ENCODE measurements at places on chromosomes 2 and 18.

GRCh38 chr18:9876867-9877654 is 8.7 kb upstream of the TXNDC2 start:
- no peak for DNase-seq

GRCh38 chr18:9239720-9240119 is 94.9 kb upstream of the TWSG1 start:
- DNase-seq: no peak

DNA sequence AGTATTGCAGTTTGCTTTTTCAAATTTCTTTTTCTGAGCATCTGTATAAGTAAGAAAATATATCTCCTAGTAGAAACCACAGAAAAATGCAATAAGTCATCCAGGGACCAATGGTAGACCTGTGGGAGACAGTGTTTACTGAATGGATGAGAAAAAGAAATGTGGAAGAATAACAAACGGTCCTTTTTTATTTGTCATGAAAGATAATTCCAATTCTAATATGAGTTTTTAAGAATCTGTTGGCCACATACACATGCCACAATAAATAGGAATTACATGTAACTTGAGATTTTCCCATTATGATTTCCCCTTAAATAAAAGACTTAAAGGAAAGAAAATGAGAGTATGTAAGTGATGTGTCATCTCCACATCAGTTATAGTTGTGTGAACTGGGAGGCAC is 107.7 kb upstream of the RAB27B start:
- DNase-seq: no peak

DNA sequence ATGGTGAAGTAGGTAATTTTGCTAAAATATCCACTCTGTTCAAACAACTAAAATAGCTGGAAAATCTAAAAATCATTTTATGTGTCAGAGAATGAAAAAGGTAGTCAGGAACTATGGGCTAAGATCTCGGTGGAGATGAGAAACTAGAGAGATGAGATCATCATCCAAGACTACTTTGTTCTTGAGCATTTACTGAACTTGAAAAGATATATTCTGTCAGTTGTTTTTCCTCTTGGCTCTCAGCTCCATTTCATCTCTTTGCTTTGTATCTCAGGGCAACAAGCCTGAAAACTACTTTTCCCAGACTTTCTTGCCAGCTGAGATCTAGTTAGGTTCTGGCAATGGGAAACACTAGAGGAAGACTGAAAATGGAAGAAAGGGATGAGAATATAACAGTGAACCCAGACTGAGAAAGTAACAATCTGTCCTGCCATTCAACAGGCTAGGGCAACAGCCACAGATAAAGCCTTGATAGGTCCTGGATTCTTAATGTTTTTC is 346.2 kb upstream of the MEX3C start:
- DNase-seq: no peak

- DNase-seq: no peak
These were observed 9.2 kb downstream of the FKBP1B start for GRCh38 chr2:24058564-24059271.

- no peak for DNase-seq
These were observed 21.6 kb downstream of the TMEM18 start for GRCh38 chr2:655626-656025.

DNA sequence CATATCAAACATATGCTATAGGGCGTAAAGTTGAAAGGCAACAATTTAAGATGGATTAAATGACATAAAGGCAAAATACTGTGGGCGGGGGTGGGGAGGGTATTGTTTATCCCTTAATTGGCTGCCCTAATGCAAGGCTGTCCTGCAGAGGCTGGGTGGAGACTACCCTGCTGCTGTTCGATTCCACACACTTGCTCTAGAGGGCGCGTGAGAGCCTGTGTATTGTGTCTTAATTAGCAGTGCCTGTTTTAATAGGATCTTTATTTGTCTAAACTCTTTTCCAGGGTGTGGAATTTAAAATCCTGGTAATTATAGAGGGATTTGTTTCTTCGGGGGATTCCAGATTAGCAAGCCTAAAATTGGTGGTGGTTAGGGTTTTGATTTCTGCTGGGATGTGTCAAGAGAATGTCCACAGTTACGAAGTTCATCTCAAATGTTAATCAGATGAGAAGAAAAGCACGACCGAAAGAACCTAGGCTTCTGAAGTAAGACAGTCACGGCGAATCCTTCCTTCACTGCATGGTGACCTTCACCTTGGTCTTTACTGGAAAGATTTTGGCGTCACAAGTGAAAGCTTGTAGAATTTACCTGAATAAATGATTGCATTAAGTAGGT is 103.5 kb upstream of the MAP3K20 start:
- DNase-seq: no peak

DNA sequence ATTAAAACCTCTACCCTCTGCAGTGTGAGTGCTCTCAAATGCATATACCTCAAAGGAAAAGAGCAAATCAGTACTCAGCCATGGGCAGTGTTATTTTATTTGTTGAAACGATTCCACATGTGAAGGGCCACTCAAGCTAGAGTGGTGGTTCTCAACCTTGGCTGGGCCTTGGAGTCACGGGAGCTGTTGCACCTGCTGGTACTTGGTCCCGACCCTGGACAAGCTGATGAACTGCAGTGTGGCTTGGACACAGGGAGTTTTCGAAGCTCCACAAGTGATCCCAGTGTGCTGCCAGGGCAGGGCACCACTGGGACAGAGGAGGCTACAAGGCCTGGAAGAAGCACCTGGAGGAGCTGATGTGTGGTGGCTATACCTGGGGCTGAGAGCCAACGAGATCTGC is 19.7 kb downstream of the GNLY start:
- no peak for DNase-seq
